Stimulated activated CD4-positive, alpha-beta T cell treated with anti-CD3 and anti-CD28 coated beads, Interleukin-4, amount 100 ng/mL, for 1 hour (primary cell): ENCODE measurements at places on chromosomes 12 and 14.

- DNase-seq: no peak
Observed at GRCh38 chr12:101172316-101172715, 37.7 kb downstream of the SLC5A8 start.

- DNase-seq: peak; percentile 57
Observed at GRCh38 chr12:49671031-49671765, 36.0 kb downstream of the FMNL3 start.

DNA sequence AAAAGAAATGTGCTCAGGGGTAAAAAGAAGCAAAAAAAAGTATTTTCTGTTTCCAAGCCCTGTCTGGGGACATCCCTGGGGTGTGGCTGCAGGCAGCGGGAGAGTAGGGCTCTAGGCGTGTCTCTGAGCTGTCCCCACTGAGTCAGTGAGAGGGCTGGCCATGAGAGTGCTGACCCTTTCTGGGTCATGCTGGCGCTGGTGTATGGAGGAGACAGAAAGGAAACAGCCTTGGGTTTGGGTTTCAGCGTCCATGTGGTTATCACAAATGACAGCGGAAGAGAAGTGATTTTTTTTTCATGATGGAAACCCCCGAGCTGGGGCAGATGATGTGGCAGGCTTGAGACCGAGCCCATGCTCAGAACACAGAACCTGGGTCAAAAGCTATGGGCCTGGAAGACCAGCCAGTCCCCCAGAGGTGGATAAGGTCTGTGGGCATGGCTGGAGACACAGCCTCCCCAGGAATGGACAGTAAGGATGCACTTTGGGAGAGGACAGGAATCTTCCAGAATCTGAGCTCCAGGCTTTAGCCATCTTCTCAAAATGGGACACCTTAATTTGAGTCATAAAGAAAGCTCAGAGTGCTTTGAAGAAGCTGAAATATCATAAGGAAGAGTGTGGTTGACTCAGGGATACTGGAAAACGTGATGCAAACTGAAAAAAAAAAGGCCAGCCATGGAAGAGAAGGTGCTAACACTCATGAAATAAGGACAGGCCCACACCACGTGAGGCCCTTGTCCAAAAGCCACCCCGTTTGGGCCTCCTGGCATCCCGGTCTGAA is 36.2 kb downstream of the SYNE3 start:
- peak; percentile 16 for DNase-seq

GRCh38 chr12:90593596-90594295 is 361.2 kb downstream of the CCER1 start:
- no peak for DNase-seq

GRCh38 chr14:26293909-26294308 is 303.9 kb downstream of the NOVA1 start:
- no peak for DNase-seq

- no peak for DNase-seq
Observed at GRCh38 chr14:75482366-75482765, 39.9 kb upstream of the BATF start.

DNA sequence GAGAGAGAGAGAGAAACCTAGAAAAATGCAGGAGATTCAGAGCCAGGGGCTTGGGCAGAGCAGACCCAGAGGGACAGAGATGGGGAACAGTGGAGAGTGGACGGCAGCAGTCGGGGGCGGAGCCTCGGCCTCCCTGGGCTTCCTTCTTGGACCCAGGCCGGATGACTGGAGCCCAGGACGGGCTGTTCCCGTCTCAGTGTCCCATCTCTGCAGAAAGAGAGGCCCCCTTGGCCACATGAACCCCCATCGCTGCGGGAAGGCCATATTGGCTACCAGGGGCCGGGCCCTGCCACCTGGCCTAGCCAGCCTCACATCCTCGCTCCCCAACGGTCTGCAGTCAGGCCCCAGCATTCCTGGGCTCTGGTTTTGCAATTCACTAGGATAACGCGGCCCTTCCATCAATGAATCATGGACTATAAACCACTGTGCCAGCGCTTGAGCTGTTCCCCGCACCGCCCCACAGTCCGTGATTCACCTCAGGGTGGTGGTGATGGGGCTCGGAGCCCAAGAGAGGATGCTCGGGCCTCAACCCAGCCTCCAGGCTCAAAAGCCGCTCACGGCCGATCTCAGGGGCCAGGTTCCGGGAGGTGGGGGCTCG is 116.5 kb downstream of the RFLNA start:
- no peak for DNase-seq

DNA sequence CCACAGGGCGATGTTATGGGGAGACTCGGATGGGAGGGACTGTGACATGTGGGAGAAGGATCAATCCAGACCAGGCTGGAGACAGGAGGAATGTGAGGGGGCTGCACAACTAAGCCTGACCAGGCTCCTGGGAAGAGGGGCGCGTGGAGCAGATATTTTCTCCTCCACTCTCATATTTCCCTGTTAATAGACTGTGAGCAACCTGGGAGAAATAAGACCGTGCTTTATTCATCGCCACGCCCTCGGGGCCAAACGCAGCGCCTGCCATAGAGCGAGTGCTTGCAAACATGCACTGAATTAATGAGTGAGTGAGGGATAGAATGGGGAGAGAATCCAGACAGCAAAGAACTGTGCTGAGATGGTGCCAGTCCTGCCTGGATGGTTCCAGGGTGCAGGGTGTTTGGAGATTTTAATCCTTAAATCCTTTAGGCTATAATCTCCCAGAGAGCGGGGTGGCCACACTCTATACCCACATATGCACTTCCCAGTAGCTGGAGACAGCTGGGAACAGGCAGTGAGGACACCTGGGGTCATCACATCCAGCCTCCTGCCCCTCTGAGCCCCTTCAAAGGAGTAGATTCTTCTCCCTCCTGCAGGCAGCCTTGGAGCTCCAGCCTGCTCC is 13.6 kb upstream of the FAIM2 start:
- DNase-seq: no peak

DNA sequence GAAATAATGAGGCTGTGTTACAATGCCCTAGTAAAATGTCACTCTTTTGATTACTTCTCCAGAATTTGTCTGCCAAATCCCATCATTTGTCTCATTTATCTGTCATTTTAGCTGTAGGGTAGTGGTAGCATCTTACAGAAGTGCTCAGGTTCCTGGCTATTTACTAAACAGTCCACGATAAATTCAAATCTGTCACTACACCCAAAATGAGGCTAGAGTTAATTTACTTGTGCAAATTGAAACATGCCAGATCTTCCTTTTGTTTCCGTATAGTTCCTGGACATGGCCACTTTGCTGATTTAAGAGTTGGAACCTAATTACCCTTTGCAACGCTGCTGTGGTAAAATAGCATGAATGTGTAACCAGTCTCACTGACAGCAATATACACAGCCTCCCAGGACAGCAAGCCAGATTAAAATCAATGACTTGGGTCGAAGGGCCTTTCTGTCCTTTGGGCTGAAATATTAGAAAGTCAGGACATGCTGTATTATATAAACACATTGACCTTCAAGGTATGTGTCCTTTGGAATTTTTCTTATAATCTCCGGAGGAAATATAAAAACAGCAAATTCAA is 485.4 kb downstream of the MDGA2 start:
- DNase-seq: no peak
